GM04503 (cell line): ENCODE measurements at places on chromosomes 11 and 22.

DNA sequence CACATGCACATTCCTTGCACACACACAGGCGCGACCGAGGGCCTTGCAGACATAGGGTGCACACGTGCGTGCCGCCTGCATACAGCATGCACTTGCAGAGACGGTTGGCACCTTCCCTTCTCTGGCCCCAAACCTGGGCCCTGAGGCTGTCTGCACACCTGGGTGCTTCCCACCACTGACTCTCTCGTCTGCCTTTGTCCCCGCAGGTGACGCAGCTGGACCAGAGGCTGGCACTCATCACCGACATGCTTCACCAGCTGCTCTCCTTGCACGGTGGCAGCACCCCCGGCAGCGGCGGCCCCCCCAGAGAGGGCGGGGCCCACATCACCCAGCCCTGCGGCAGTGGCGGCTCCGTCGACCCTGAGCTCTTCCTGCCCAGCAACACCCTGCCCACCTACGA, 38.0 kb downstream of the CDKN1C start:
- DNase-seq: no peak

DNA sequence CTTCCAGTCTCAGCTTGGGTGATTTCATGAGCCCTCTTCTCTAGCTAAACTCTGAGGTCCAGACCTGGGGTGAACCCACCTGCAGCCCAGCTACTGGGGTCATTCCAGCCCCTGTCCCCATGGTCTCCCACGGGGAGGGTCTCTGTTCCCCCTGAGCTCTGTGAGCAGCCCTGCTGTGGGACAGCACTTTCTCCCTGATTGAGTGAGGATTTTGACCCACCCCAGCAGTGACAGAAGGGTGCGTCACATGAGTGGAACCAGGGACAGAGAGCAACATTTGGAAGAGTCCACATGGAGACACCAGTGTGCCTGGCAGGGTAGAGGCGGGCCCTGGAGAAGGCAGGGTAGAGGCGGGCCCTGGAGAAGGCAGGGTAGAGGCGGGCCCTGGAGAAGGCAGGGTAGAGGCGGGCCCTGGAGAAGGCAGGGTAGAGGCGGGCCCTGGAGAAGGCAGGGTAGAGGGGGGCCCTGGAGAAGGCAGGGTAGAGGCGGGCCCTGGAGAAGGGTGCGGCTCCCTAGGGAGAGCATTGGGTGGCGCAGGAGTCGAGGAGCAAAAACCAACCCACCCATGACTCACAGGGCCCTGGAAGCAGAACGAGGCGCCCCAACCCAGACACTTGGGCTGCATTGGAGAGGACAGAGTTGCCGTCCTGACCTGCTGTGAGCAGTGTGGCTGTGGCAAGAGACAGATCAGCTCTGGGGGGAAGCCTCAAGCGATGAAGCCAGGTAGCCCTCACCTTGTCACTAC, 227.7 kb upstream of the B3GAT1 start:
- no peak for DNase-seq

DNA sequence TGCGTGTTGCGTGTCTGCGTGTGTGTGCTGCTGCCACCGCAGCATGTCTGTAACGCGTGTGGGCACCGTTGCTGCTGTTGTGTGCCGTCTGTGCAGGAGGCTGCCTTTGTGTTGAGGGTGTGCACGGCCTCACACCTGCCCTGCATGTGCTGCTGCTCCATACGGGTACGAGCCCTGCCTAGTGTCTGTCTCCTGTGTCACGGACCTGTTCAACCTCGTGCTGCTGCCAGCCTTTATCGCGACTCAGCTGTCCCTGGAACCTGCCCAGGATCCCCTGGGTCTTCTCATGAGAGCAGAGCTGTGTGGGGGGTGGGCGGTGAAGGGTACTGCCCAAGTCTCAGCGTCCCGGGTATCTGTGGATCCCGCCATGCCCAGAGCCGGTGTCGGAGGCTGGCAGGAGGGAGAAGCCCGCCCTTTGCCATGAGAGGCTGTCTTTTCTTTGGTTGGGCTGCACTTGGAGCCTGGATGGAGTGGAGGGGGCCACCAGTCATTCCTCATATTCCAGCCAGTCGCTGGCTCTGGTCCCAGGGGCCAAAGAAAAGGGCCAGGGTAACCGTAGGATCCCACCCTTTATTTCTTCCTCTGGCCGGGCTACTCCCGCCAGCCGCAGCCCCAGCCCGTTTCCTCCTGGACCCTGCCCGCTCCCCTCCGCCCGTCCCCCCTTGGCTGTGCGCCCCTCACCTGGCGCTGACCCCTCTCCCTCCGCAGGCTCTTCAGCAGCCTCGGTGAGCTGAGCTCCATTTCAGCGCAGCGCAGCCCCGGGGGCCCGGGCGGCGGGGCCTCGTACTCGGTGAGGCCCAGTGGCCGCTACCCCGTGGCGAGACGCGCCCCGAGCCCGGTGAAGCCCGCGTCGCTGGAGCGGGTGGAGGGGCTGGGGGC, 7.8 kb upstream of the ACR start:
- DNase-seq: no peak

DNA sequence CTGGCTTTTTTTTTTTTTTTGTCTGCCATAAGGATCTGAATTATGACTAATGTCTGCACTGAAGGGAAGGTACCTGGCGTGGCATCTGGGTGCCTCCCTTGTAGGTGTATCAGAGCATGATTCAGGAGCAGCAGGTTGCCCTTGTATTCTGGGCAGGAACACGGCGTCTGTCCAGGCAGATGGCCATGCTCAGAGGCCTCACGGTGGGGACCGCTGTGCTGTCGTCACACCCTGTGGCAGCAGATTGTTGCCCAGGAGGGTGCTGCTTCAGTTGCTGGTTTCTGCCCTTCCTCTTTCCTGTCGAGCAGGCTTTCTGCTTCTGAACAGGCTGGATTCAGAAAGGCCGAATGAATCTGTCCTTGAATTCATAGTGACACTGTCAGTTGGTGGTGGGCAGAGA, 11.0 kb downstream of the ZNRF3 start:
- no peak for DNase-seq

- DNase-seq: peak; percentile 75
Observed at GRCh38 chr11:65298655-65299179, 15.9 kb upstream of the CDC42EP2 start.

GRCh38 chr11:19437760-19438159, 197.0 kb upstream of the E2F8 start:
- DNase-seq: peak; percentile 60

DNA sequence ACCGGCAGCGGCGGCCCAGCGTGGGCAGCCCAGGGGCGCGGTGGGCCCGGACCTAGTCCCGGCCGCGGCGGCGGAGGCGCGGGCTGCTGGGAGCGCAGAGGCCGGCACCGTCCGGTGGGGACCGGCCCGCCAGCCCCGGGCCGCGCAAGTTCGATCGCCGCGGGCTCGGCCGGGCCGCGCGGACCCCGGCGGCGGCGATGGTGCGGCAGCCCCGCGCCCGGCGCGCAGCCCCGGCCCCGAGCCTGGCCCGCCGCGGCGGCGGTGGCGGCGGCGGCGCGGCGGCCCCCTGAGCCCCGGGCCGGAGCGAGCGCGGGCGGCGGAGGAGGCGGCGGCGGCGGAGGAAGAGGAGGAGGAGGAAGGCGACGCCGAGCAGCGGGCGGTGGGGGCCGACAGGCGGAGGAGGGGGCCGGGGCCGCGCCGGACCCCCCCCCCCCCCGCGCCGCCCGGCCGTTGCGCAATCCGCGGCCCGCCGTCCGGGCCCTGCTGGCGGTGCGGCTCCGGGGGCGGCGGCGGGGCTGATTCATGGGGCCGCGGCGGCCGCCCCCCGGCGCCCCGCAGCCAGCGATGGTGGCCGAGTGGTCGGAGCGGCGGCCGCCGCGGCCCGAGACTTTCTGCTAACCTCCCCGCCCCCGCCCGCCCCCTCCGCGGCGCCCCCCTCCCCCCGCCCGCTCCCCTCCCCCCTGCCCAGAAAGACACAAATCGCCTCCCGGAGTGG, 1251.9 kb downstream of the BRD1 start:
- DNase-seq: no peak

- DNase-seq: no peak
Observed at GRCh38 chr11:95788921-95789505, 569 bp downstream of the FAM76B start.

DNA sequence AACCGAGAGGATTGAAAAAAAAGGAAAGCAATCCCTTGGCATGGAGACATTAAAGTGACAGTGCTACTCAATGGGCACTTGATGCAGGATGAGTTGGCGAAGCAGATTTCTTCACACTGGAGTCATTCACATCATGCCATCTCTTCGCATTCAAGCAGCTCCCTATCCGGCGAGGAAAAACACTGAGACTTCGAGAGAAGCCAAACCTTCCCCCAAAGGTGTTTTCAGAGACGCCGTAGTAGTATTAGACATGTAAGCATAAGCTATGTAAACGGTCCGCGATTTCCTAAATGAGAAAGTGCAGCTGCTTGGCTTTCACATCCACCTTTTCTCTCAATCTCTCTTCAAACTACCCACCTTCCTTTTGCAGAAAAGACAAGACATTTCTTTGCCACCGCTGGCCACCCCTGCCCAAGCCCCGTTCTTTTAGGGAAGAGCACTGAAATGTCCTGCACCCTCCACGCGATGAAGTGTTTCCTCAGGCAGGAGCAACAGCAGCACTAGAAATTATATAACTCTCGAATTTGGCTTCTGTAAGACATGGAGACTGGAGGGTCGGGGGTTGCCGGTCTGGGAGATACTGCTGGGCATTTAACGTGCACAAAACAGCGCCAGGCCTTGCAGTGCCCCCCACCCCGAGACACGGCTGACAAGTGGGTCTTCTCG, at the start of gene DLG2:
Gene DLG2, minus strand, starts transcription at position 13 of the 666 bp plus-strand sequence.
- no peak for DNase-seq

DNA sequence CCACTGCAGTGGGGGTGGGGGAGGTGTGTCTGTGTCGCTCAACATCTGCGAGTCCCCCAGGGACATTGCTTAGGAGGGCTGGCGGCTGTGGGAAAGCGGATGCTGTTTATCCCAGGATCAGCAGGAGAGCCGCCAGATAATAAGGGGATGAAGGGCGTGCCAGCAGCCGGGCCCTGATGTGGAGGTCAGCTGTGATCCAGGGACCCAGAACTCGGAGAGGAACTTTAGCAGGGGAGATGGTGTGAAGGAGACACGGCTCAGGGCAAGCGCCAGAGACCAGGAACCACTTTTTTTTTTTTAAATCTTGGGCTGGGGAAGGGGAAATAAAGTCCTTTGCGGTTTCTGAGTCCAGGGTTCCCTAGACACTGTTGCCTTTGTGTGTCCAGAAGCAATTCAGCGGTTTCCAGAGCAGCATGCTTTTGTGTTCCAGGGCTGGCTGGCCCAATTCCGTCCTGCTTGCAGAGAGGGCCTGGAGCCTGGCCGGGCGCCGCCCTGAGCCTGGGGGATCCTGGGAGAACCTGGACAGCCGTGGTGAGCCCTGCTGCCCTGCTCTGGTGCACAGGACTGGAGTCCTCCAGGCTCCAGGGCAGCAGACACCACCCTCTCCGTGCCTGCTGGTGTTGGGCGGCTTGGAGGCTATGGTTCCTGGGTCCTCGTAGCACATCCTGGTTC, at the start of gene GRAMD4:
Gene GRAMD4, plus strand, starts transcription at position 557 of the 672 bp plus-strand sequence. CDS start 6,414 bp downstream, outside the sequence.
- no peak for DNase-seq

- DNase-seq: no peak
Observed at GRCh38 chr22:22243033-22243680, 1.4 kb upstream of the VPREB1 start.

DNA sequence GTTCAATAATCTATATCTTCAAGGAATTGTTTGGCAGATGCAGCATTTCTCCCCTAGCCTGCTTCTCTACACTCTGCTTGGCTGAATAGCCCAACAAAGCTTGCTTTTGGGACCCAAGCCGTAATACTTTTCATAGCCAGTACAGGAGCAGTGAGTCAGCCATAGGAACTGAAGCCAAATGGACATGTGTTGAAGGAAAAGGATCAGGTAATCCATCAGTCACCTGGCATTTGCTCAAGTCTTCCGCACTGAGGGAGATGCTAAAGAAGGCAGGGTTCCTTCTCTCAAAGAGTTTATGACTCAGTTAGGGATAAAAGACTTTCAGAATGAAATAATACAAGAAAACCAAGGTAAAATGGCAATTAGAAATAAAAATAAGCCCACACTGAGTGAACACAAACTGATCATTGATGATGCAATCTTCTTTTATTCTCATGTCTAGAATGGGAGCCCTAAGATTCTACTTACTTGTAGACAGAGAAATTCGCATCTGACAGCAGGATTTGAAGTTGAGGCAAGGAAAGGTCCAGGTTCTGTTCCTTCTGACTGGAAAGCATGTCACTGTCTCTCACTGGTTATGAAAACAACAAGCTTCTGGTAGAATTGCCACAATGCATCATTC, 13.2 kb downstream of the C11orf87 start:
- peak; percentile 21 for DNase-seq

- no peak for DNase-seq
Observed at GRCh38 chr22:26314656-26315055, 114.4 kb upstream of the ASPHD2 start.

DNA sequence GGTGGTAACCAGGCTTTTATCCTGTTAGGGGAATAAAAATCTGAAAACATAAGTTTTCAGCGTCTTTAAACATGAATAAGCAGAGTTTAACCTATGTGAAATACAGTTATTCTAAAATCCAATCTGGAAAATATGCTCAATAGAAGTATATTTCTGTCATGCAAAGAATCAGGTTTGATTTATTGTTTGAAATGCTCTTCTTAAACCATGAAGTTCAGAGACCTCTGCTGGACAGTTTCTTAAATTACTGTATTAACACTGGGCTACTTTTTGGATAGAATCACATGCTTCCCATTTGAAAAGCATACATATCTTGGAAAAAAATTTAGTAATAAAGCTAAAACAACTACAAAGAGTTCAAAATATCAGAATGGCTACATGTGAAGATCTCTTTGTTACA, 25.4 kb downstream of the APIP start:
- no peak for DNase-seq

- no peak for DNase-seq
Observed at GRCh38 chr11:1948389-1948788, 1.3 kb downstream of the MRPL23 start.

GRCh38 chr11:19313140-19313539, 72.4 kb upstream of the E2F8 start:
- no peak for DNase-seq

- no peak for DNase-seq
Observed at GRCh38 chr22:27833803-27834202, 32.2 kb upstream of the MN1 start.

- no peak for DNase-seq
Observed at GRCh38 chr11:18394928-18395734, 768 bp downstream of the LDHA start.

DNA sequence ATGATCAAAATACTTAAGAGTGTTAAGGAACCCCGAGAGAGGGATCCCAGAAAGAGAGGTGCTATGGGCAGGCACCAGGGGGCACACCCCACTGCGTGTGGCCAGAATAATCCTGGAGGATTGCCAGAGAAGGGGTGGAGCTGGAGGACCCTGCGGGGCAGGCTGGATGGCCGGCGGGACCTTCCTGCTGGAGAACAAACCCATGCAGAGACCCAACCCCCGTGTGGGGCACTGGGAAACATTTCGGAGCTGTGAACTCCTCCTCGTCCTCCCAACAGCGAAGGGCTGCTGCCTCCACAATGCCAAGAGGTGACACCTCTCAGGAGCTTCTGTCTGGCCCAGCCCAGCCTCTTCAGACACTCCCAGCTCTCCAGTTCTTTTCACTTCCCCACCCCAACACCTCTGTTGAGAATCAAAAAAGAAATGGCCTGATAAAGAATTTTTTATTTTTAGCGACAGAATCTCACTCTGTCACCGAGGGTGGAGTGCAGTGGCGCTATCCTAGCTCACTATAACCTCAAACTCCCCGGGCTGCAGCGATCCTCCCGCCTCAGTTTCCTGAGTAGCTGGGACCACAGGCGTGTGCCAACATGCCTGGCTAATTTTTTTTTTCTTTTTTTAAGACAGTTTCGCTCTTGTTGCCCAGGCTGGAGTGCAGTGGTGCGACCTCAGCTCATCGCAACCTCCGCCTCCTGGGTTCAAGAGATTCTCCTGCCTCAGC, 25.6 kb downstream of the RHOD start:
- no peak for DNase-seq

GRCh38 chr22:19887256-19887985, 32.7 kb upstream of the GNB1L start:
- no peak for DNase-seq

- no peak for DNase-seq
Observed at GRCh38 chr22:44342347-44342956, 29.7 kb upstream of the SHISAL1 start.
